HS-5 (cell line): ENCODE measurements at places on chromosomes 12 and 14.

- no peak for DNase-seq
Measured at GRCh38 chr12:102540815-102541385, 60.5 kb upstream of the IGF1 start.

DNA sequence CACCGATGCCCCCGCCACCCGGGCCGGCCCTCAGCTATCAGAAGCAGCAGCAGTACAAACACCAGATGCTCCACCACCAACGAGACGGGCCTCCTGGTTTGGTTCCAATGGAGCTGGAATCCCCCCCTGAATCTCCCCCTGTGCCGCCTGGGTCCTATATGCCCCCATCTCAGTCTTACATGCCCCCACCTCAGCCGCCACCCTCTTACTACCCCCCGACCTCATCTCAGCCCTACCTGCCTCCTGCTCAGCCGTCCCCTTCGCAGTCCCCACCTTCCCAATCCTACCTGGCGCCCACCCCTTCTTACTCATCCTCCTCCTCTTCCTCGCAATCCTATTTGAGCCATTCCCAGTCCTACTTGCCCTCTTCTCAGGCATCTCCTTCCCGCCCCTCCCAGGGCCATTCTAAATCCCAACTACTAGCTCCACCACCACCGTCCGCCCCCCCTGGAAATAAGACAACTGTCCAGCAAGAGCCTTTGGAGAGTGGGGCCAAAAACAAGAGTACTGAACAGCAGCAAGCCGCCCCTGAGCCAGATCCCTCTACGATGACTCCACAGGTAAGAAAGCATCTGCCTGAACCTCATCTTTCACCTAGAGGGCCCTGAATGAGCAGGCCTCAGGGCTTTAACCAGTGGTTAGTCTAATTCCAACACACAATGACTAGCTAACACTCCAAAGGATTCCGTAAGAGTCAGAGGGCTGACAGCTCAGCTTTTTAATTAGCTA, 851 bp downstream of the YLPM1 start:
- no peak for DNase-seq

GRCh38 chr12:65106948-65107347, 14.2 kb downstream of the WIF1 start:
- DNase-seq: no peak

GRCh38 chr14:49972131-49972671, 79.3 kb downstream of the ARF6 start:
- DNase-seq: no peak

DNA sequence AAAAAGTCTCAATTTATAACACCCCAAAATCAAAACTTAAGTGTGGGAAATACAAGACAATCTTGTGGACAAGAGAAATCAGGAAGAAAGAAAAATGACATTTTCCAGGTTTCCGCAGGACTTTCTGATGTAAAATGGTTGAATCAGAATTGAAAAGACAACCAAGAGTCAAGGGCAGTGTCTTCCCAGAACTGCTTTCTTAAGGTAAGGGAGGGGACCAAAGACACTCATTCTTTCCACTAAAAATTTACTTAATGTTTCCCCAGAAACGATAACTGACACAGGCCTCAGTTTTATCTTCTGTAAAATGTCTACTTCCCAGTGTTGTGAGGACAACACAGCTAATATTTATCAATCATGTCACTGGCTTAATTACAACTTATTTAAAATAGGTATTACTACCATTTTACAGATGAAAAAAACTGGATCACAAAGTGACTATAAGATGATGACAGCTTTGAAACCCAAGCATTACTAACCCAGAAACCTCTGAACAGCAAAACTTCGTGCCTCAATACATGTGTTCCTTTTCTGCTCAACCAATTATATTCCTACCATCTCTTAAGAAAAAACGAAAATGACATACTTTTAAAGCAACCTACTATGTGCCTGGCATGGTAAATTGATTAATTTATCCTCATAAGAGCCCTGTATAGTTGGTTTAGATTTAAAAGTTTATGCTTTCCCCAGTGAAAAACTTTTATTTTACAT, 4.6 kb downstream of the SINHCAF start:
- DNase-seq: no peak

DNA sequence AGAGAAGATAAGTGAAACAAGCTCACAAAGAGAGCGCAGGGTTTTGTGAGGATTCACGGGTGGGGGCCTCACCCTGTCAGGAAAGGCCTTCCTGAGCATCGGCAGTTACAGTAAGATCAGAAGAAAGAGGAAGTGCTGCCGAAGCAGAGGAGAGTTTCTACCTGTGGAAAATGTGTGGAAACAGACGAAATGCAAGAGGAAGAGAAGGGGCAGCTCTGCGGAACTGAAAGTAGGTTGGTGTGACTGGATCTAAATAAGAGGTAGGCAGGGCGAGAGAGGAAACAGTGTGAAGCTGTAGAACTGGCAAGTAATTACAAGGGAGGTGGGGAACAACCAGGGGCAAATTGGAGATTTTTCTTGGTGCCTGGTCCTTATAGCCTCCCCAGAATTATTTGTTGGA, 2.6 kb downstream of the GPR68 start:
- no peak for DNase-seq

DNA sequence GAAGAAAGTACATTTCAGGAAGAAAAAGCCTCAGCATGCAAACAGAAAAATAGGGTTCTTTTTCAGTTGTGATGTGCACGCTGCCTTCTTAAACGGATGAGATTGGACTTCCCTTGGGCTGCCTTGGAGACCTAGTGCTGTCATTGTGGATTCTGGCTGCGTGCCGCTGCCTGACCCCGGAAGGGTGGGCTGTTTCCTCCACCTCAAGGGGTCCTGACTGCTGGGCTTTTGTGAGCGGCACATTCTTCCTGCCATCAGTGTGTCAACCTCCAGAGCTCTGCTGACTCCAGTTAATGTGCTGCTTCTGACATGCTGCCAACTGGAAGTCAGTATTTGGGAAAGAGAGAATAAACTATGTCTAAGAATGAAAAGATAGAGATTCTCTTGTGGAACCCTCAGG, 25.1 kb downstream of the CCNK start:
- DNase-seq: no peak

- DNase-seq: no peak
Measured at GRCh38 chr12:125996443-125996842, 931.2 kb downstream of the AACS start.

DNA sequence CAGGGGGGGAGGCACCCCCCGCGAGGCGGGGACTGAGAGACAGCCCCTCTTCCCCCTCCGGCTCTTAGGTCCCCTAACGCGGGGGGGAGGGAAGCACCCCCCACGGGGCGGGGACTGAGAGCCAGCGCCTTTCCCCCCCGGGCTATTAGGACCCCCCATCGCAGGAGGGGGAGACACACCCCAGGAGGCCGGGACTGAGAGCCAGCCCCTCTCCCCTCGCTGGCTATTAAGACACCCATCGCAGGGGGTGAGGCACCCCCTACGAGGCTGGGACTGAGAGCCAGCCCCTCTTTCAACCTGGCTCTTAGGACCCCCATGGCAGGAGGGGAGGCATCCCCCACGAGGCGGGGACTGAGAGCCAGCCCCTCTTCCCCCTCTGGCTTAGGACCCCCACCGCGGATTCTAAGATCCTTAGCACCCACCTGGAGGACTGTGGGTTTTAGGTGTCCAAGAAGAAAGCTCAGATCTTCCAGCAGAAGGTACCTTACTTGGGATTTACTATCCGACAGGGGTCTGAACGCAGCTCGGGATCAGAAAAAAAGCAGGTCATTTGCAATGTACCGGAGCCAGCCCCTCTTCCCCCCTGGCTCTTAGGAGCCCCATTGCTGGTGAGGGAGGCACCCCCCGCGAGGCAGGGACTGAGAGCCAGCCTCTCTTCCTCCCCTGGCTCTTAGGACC, 197.8 kb upstream of the PZP start:
- DNase-seq: no peak

DNA sequence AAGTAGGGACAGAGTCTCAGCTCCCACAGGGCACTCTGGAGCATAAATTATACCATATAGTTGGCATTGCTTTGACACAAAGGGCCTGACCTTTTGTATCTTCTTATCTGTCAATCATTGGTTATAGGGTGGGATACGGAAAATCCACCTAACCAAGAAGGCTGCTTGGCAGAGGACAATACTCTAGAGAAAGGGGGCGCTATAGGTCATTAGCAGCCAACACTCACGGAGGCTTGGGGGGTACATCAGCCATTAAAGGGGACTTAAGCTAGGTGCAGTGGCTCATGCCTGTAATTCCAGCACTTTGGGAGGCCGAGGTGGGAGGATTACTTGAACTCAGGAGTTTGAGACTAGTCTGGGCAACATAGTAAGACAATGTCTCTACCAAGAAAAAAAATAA, 22.9 kb downstream of the SPTSSA start:
- no peak for DNase-seq

DNA sequence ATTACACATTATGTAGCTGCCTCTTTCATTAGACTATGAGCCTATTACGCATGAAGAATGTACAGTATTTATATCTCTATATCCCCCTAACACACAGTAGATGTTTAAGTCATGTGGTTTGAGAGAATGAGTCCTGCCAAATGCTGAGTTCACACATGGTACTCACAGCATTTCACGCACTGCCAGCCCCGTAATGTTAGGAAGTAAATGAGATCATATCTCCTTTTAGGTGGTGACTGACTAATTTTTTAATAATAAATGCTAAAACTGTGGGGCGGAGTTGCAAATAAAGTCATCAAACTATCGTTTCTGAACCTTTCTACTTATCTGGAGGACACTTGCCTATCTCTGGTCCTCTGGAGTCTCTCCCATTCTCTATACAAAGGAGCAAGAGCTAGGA, 343.8 kb downstream of the ADAMTS20 start:
- DNase-seq: no peak

DNA sequence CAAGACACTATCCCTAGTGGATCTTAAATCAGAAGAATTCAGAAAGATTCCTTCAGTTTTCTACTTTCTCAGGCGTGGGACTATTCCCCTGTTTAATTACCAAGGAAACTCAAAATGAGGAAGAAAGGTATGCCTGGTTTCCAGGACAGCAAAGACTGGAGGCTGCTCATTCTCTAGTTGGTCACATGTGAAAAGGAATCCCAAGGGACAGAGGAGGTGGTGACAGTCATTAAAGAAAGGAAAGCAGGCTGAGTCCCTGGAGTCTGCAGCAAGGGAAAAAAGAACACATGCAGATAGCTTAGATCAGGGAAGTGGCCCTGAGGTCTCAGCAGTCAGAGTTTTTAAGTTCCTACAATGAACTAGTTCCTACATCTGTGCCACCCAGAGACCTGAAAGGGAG, 165.4 kb upstream of the CCDC198 start:
- DNase-seq: no peak

DNA sequence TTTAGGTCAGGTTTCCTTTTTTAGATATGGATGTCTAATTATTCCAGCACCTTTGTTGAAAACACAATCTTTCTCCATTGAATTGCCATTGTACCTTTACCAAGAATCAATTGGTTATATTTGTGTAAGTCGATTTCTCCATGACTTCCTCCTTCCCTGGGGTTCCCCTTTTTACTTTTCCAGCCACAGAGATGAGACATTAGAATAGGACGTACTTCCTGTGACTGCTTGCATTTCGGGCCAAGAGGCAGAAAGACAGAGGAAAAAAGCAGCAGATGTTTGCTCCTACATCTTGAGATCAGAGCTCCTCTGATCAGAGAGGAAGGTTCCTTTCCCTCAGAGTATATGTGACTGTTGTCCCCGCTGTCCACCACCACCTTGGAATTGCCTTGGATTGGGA, 453.7 kb upstream of the RGS6 start:
- no peak for DNase-seq

- no peak for DNase-seq
Measured at GRCh38 chr14:93870377-93870776, 56.8 kb upstream of the FAM181A start.

DNA sequence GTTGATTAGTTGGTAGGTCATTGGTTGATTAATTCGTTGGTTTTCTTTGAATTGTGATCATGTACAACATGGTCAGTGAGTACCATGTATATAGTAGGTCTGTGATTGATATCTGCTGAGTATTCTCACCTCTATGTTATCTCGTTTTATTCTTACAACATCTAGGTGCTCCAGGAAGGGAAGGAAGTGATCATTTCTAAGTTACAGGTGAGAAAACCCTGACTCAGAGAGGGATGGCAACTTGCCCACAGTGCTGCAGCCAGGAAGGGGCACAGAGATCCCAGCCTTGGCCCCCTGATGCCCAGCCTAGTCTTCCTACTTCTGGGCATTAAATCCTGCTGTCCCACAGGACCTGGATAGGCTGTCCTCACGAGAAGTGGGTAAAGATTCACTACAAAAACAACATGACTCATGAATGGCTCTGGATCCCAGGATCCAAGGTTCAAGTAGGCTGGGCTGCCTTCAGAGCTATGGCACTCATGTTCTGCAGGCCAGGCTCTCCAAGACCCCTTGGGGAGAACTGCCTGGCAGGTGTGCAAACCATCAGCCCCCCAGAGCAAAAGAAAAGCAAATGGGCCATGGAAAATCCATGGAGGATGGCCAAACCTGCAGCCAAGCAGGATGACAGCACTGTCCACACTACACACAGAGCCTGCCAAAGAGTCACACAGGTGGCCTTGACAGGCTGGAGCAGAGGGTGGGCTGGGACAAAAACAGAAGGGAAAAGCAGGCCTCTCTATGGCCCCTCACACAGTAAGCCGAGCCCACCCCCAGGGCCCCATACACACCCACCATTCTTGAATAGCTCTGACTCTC, 146.2 kb downstream of the BCL11B start:
- DNase-seq: no peak

GRCh38 chr12:57095440-57095839, 6.5 kb downstream of the NAB2 start:
- no peak for DNase-seq

- DNase-seq: no peak
Measured at GRCh38 chr14:32820181-32820580, 118.5 kb upstream of the NPAS3 start.

DNA sequence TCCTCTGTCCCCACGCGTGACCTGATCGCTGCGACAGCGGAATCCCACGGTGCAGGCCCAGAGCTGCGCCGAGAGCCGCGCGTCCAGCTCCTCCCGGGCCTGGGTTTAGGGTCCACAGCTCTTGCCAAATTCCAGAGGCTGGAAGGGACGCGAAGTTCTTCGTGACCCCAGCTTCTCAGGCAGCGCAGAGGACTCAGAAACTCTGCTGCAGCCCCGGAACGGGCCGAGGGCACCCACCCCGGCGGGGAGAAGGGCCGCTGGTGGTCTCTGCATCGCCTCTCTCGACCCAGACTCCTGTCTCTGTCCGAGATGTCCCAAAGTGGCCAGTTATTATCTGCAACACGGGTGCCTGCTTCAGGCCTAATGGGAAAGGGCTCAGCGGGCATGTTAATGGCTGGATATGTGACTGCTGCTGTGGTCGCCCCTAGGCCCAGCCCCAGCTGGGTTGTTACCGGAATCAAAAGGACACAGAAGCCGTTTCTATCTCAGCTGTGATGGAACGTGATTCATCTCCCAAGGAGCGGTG, 236.4 kb downstream of the VRK1 start:
- no peak for DNase-seq

DNA sequence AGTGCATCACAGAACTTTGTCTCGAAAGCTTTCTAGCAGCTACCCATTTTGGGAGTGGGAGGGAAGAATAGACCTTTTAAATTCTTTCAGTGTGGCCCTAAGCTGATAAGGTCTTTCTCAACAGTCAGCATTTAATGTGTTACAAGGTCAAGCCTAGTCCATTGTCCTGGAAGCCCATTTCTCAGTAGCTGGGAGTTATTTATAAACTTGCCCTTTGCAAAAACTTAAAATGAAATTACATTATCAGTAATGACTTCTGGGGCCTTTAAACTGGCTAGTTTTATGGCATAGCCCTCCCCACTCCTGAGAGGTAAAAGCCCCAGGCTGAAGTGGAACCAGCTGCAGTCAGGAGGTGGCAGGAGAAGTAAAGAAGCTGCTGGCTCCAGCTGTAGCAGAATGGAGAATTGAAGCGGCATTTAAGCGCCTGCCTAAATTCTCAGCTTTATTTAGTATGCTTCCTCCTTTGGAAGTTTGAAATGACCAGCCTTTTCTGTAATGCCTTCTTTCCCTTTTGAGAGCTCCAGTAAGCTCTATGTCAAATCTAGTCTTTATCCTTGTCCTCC, 12.4 kb downstream of the COPZ1 start:
- no peak for DNase-seq
